LHCN-M2 (cell line): ENCODE measurements at places on chromosomes 6 and 20. TPM values are rescaled to one million over a fixed set of nuclear protein-coding genes. Genes with fewer than 3 reads are reported as not detected.

- no peak for DNase-seq
These were observed 46.4 kb upstream of the FERMT1 start for GRCh38 chr20:6169251-6169650.

CPXM1 gene
- total RNA-seq = not detected in 2 replicates

MSH5 gene
- 13.2 and 16.5 TPM in 2 replicates for total RNA-seq

RAD21L1 gene
- 0.19 and 0.29 TPM in 2 replicates for total RNA-seq

GRCh38 chr6:44530209-44530909 lies 142.9 kb downstream of the CDC5L start:
- no peak for DNase-seq

DNA sequence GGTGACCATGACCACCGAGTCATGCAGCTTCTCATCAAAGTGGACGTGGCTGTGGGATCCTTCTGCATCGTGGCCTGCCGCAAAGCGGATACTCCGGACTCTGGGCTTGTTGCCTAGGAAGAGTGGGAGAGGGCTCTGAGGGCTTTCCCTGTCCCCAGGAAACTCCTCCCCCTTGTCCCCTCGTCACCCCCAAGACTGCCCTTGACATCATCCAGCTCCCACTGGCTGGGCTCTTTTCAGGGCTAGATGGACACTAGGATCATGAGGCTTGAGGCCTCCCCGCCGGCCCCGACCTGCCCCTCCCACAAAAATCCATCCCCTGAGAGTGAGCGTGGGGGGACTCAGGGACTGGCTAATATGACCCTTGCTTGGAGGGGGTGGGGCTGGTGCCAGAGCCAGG lies 9.0 kb downstream of the ADISSP start:
- no peak for DNase-seq

SLC2A10 gene
- total RNA-seq = 21.0 and 31.0 TPM in 2 replicates

- DNase-seq = peak; percentile 63
These were observed 2.1 kb upstream of the CDKN1A start for GRCh38 chr6:36676141-36677058.

- DNase-seq = peak; percentile 87
These were observed 62.3 kb downstream of the TRAM2 start for GRCh38 chr6:52514514-52514913.

DNA sequence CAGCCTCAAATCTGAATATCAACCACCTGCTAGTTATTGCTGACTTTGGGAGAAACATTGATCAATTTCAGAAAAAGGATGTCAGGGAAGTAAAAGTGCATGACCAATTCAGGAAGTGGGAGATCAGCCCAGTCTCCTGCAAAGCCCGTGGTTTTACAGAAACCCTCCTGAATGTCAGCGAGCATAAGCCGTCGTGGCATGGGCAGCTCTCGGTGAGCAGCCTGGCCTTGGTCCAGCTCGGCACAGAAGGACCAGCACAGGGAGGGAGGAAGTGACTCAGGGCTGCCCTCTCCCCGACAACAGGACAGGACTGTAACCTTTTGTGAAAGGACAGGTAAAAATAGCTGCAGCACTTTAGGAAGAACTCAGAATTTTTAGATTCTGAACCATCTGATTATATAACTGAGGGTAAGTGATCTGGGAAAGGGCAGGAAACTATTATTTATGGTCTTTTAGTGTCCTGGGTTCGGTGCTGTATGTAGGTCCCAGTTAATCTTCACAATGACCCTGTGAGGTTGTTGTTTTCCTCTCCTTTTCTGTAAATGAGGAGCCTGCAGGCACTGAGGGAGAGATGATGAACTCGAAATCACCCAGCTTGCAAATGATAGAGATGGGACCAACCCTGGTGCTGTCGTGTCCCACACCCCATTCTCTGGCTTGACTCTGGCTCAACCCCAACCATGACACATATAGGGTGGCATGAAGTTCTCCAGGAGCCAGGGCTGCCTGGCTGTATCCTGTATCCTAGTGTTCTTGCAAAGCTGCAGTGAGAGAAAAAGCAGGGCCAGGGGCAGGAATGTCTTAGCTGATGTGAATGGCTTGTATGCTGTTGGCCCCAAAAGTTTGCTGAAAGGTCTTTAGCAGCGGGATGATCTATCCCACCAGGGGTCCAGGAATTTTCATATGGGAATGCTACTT lies 37.6 kb downstream of the NRN1 start:
- peak; percentile 65 for DNase-seq

DNA sequence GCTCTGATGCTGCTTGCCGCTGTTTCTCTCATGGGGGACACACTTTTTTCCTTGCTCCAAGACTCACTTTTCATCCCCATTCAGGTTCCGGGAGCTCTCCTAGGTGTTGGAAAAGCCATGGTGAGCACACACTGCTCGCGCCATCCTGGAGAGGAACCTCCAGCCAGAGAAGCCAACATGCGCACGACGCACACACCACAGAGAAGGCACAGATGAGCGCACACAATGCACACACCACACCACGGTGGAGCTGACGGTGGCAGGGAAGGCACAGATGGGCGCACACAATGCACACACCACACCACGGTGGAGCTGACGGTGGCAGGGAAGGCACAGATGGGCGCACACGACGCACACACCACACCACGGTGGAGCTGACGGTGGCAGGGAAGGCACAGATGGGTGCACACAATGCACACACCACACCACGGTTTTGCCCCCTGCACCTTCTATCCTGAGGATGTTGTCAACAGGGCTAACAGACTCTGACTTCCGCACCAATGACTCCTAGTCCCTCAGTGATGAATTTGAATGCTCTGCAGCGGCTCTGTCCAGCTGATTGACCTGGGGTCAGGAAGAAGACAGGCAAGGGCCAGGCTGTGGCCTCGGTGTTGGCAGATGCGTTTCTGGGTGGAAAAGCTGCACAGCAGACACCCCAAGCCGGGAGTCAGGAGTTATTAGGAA lies 154.7 kb downstream of the ERMARD start:
- no peak for DNase-seq

DNA sequence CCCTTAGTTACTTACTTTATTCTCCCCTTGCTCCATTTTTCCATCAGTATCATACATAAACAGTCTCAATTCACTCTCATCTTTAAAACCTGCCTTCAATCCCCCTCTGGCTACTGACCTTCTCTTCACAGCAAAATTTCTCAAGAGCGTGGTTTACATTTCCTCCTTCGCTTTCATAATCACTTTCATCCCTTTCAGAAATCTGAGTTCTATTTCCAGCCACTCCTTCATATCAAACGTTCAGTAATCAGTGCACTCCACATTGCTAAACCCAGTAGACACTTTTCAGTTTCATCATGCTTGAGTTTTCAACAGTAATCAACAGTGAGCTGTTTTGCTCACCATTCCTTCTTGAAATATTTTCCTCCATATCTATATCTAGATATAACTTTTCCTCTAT lies 176.7 kb upstream of the HSF2 start:
- DNase-seq = no peak

DNA sequence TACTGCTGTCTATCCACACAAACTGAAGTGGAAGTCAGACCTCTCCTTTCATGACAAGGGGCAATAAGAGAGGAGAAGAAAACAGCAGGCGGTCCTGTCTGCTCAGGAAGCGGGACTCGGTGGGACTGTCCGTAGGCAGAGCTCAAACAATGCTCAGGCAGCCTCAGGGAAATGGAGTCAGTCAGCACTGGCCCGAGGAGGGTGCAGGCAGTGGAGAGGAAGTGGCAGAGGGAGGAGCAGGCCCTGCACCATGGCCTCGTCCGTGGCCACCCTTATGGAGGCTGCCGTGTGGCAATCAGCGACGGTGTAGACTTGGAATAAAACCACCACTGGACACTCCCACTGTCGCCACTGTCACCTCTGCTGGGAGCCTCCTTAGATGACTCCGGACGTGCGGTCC lies 19.6 kb downstream of the FOXC1 start:
- DNase-seq = no peak

DNA sequence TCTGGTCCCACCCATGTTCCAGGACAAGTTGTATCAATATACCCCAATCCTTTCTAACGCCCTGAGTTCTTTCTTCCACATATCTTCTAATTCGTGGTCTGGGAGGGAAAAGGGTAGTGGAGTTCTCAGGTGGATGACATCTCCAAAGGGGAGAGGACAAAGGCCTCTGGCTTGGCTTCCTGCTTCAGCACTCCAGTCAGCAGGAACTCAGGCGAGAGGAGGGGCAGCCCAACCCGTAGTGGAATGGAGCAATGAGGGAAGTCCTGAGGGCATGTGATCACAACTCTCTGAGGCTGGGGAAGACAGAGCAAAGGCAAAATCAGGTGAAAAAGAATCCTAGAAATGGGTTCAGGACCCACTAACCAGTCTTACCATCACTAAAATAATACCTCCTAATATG lies 9.6 kb upstream of the NRM start:
- no peak for DNase-seq

GRCh38 chr20:44720621-44720996 lies 5.4 kb downstream of the CCN5 start:
- DNase-seq = peak; percentile 63

DNA sequence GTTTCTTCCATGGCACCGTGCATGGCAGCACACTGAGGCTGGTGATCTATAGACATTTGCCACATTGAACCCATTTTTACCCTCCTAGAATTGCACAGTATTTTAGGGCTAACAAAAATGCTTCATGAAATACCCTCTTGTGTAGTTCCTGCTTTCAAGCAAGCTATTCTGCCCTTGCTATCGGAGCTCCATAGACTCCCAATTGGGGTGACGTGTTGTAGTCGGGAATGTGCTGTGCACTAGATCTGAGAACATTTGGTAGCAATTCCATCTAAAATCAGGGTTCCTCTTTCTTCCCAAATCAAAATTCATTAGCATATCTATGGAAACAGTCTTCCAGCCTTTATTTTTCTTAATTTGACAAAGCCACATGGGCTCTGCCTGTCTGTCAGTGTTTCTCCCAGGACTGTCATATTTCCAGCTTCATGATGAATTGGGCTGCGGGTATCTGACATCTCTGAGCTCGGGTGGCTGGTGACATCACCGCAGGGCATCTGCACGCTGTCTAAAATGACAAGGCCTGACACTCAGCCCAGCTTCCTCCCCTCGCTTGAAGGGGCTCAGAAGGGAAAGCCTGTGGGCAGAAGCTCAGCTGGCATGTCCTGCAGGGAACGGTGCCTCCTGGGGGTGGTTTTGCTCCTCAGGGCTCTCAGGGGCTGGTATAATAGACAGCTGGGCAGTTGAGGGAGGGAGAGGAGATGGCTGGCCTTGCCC lies 406.4 kb downstream of the QKI start:
- DNase-seq = no peak

WFDC13 gene
- not detected in 2 replicates for total RNA-seq

SHLD1 gene
- total RNA-seq = 2.5 and 2.6 TPM in 2 replicates

- no peak for DNase-seq
These were observed 432.3 kb downstream of the CD83 start for GRCh38 chr6:14549871-14550270.

- no peak for DNase-seq
These were observed 317.5 kb downstream of the UTRN start for GRCh38 chr6:144602523-144603180.

TSHZ2 gene
- total RNA-seq = not detected in 2 replicates

- DNase-seq = no peak
These were observed 20.1 kb downstream of the HECA start for GRCh38 chr6:139154881-139155547.

AGPAT4 gene
- total RNA-seq = 2.3 and 5.7 TPM in 2 replicates

SFT2D1 gene
- total RNA-seq = 46.8 and 58.4 TPM in 2 replicates
